AG09319 (cell line): ENCODE measurements at places on chromosomes 6 and 20.

GRCh38 chr20:9374072-9374471 is 140.3 kb upstream of the LAMP5 start:
- DNase-seq = no peak

- no peak for DNase-seq
Measured at GRCh38 chr6:41937472-41937860, 4.1 kb downstream of the CCND3 start.

GRCh38 chr6:38354905-38355304 is 284.8 kb downstream of the BTBD9 start:
- DNase-seq = no peak

DNA sequence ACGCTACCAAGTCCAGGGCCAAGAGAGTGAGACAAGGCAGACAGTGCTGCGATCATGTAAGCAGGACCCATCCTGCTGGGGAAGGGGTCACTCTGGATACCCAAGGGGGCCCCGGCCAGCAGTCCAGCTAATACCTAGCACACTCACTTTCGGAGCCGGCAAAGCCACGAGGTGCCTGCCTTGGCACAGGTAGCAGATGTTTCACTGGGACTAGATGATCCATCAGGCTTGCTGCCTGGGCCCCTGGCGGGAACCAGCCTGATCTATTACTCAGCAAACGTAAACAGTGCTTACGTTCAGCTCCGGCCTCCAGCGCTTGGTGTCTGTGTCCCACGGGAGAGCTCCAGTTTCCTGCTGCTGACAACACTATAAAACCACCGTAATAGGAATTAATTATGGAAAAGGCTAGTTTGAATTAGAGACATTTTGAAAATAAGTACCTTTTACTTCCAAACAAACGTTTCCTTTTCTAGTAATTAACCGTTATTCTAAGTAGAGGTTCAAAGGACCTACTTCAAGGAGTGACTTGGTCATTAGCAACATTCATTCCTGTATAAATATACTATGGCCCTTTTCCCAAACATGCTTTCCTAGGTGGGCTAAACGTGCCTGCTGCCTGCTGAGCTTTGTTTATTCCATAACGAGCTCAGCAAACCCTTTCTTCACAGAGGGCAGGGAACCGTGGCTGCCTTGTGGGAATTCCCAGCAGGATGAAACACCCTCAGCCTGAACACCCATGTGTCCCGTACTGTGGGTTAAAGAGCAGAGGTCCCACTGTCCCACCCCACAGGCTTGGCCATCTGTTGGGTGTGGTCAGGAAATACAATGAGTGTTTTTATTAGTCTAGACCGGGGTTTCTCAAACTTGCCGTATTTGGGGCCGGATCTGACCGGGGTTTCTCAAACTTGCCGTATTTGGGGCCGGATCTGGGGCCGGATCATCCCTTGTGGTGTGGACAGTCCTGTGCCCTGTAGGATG is 18.4 kb downstream of the SLC22A23 start:
- peak; percentile 54 for DNase-seq

DNA sequence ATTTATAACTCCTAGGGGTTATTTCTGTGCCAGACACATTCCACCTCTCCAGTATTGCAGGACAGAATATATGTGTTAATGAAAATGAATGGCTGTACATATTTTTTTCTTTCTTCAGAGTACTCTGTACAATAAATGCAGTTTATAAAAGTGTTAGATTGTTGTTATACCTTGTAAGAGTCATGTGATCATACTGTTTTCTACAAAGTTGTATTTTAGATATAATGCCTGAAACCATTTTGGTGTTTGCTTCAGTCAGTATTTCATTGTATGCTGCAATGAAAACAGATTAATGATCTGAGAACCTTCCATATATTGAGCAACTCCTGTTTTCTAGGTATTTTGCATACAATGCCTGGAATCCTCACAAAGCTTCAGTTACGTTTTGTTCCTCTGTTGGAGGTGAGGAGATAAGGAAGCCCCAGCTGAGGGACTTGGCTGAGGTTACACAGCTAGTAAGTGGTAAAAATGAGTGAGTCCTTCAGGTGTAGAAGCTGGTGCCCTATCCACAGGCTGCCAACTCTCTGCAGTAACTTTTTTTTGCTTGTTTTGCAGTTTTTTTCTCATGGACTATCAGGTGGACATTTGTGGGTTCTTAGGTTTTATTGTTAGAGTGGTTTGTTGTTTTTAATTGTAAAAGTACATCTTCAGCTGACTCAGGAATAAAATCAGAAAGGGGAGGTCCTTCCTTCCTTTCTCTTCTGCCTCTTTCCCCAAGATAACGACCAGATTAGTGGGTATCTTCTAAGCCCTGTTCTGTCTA is 11.6 kb downstream of the PDCD2 start:
- DNase-seq = no peak

DNA sequence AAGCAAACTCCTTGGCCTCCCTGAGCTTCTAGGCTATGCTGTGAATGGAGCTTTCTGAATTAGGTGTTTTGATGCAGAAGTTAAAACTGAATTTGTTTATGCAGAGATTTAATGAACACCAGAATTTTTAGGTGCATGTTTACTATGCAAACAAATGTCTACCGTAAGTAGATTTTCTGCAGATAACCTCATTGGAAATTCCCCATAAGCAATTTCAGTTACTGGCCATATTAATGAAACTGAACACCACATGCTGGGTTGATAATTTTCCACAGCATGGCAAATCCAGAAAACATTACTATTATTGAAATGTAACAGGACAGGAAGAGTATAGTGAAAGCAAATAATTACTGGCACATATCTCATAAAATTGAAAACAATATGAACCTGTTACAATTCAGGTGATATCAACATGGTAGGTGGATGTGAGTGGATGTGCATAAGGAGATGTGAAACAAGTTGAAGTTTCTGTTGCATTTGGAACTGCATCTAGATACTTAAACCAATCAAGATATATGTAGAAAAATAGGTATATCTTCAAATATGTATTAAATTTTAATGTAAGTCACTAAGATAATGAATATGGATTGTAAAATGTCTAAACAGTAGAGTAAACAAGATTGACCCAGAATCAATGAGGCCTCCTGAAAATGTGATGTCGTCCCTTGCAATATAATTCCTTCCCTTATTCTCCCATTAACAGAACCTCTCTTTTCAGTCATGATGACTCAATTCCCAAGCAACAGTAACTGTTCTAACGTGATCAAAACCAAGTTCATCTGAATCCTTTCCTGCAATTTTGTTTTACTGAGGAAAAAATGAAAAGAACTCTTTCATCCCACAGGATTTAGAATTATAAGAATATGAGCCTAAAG is 11.0 kb downstream of the PTCHD4 start:
- no peak for DNase-seq

DNA sequence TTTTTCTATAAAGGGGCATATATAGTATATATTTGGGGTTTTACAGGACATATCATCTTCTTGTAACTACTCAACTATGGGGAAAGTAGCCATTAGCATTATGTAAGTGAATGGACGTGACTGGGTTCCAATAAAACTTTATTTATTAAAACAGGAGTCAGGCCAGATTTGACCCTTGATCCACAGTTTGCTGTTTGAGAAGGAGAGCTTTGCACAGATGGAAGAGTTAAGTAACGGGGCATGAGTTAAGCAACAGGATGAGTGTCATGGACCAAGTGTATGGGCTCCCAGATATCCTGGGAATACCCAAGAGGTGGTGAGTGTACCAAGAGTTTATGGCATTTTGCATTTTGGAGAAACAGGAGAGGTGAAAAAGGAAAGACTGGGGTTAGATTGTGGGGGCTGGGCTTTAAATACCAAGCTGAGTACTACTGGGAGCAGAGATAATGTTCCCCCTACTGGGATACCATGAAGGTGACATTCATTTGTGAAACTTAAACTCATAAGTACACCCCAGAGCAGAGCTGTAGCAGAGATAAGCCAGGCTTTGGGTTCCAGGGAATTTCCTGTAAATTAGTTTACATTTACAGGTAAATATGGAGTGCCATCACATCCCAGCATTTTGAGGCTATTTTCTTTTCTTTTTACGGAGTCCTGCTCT is 18.5 kb upstream of the SCUBE3 start:
- DNase-seq = no peak

GRCh38 chr6:5132731-5133130 is 47.6 kb downstream of the PPP1R3G start:
- peak; percentile 39 for DNase-seq

DNA sequence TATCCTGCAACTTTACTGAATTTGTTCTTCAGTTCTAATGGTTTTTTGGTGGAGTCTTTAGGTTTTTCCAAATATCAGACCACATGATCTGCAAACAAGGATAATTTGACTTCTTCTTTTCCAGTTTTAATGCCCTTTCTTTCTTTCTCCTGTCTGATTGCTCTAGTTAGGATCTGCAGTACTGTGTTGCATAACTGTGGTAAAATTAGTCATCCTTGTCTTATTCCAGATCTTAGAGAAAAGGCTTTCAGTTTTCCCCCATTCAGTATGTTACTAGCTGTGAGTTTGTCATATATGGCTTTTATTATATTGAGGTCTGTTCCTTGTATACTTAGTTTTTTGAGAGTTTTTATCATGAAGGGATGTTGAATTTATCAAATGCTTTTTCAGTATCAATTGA is 4.3 kb downstream of the MICA start:
- DNase-seq = peak; percentile 10

GRCh38 chr6:5706124-5707033 is 300.3 kb downstream of the NRN1 start:
- DNase-seq = no peak

DNA sequence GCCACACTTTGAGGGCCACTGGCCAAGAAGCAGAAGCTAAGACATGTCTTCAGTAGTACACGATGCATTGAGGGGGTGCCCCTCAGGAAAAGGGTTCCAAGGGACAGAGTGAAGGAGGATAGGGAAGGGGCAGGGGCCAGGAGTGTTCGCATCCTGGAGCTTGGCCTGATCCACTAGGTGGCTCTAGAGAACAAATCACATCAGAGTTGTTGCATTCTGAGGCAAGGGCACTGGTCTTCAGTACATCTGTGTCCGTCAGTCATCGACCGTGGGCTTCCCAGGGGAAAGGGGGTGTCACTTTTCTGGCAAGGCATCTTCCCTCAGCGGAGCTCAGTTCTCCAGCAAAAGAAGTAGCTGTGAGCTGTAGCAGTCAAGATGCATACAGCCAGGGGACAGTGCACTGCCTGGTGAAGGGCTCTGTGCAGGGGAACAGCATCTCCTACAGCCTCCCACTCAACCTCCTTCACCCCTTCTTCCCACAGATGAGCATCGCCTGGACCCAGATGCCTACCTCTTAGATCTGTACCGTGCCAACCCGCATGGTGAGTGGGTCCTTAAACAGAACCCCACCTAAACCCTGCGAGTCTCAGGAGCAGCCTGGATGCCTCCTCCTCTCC is 47.8 kb downstream of the ARHGAP40 start:
- DNase-seq = no peak

GRCh38 chr6:105526225-105526872 is 123.5 kb upstream of the PREP start:
- DNase-seq = no peak

DNA sequence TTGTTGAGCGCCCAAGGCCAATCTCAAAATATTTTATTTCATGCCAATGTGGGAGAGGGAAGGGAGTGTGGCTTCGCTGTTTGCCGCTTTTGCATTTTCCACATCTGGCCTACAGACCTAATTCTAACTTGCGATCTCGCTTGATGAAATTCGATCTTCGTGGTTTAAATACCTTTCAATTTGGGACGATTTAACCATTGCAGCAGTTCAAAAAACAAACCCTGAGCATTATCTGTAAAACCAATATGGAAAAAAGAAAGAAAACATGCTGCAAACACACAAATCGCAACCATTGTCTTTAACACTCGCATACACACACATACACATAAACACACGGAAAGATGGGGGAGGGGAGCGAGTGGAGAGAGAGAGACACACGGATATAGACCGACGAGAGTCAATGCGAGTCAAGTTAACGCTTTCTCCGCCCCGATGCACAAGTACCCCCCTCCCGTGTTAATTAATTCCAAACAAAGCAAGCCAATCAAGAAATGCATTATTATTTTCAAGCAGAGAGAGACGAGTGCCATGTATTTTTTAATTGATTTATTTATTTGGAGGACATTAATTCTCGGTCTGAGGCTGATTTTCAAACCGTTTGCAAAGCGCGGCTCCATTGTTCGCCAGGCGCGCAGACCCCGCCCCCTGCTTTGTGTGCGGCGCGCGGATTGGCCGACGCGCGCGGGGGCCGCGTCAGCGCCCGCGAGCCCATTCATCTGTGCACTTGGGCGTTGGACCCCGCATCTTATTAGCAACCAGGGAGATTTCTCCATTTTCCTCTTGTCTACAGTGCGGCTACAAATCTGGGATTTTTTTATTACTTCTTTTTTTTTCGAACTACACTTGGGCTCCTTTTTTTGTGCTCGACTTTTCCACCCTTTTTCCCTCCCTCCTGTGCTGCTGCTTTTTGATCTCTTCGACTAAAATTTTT is at the start of gene MARCKS:
TSS of gene MARCKS (plus strand) at position 721 of the 931 bp plus-strand sequence. CDS start 401 bp downstream, outside the sequence.
- peak; percentile 81 for DNase-seq

DNA sequence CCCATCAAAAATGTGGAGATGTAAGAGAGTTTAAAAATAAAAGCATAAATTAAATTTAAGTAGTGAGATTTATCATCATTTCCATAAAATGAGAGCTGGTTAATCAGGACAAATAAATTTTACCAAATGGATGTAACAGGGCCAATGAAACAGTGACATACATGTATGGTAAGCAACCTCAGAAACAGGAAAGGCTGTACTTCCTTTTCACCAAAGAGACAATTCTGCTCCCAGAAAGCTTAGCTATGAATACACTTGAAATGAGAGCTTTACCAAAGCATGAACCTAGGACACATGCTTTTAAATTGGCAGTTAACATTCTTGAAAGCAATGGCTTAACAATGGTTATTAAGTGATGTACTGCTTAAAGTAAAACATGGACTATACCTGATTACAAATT is 12.1 kb upstream of the UBE2J1 start:
- no peak for DNase-seq

- DNase-seq = no peak
Measured at GRCh38 chr6:16272201-16272600, 33.8 kb downstream of the GMPR start.

GRCh38 chr6:106637717-106638341 is 8.5 kb downstream of the QRSL1 start:
- no peak for DNase-seq

GRCh38 chr20:40774252-40774651 is 85.2 kb upstream of the MAFB start:
- DNase-seq = no peak

GRCh38 chr6:132020138-132020581 is 69.0 kb upstream of the CCN2 start:
- DNase-seq = no peak
